Stimulated activated CD4-positive, alpha-beta T cell treated with anti-CD3 and anti-CD28 coated beads, Interleukin-12 subunit alpha, Interleukin-12 subunit beta, amount 100 ng/mL, for 48 hours (primary cell): ENCODE measurements at places on chromosomes 1 and 21.

DNA sequence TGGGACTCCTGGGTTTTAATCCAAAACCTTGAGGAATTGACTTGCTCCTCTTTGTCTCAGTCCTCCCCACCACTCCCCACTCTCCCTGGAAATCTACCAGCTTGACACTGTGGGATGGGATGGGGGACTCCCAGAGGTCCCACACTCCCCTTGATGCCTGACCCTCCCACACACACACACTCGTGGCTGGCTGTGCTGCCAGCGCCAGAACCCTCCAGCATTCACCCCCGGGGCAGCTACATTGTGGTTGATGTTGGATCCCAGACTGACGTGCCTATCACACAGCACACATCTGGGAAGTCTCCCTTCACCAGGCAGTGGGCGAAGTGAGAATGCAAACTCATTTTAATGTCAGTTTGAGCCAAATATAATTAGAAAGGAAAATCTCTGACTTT lies 10.0 kb downstream of the KIRREL1 start:
- DNase-seq = no peak

DNA sequence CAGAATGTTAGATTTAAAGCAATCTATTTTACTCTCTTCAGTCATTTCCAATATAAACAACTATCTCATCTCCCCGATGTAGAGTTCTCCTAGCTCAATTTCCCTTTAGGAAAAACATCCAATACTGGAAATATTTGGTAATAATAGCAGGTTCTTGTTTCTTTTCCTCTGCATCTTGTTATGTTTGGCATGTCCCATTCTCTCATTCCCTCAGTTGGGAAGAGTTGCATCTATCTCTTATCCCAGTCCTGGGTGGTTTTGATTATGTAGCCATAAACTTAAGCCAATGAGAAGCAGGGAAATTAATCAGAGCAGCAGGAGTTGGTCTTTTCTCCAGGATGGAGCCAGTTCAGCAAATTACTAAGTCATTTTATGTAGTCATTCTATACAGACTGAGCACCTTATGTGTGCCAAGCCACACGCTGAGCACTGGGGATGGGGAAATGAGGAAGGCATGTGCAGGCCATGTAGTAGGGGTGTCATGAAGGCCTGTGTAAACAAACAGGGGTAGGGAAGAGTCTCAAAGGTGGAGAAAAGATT lies 418.2 kb upstream of the NFIA start:
- DNase-seq = no peak

DNA sequence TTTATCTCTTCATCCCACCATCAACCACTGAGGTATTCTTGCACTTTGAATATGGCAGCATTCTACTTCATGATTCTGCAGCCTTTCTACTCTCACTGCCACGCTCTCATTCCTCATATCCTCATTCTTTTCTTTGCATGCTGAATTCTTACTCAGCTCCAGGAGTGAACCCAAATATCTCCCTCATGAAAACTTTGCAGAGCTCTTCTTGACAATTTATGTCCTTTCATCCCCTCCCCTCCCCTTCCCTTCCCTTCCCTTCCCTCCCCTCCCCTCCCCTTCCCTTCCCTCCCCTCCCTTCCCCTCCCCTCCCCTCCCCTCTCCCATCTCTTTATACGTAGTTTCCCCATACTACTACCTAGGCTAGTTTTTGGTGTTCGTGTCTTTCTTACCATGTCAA lies 363.9 kb downstream of the RYR2 start:
- no peak for DNase-seq

- no peak for DNase-seq
These were observed 35.3 kb upstream of the COL6A2 start for GRCh38 chr21:46062471-46063211.

- DNase-seq = no peak
These were observed 14.1 kb upstream of the ATP1A4 start for GRCh38 chr1:160137216-160137862.

- DNase-seq = no peak
These were observed 11.3 kb upstream of the PDZK1IP1 start for GRCh38 chr1:47201179-47201578.

DNA sequence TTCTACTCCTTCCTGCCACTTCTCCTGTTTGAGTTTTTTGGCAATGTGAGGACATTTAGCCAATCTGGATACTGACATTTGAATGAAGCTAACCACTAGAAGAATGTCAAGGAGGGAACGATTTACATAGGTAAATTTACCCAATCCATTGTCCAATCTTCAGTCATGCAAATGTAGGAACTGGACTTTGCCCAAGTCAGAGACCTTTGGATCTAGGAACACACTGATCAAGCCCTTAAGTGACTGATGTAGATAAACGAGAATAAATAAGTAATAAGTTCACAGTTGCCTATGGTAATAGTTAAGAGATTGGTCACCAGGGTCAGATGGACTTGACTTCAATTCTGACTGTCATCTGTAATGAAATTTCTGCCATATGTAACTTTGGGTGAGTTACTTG lies 177.6 kb downstream of the FGGY start:
- no peak for DNase-seq

GRCh38 chr1:201021630-201022492 lies 1.7 kb downstream of the KIF21B start:
- no peak for DNase-seq

- no peak for DNase-seq
These were observed 372.8 kb upstream of the PKN2 start for GRCh38 chr1:88311265-88311664.

- peak; percentile 46 for DNase-seq
These were observed 561 bp upstream of the COQ8A start for GRCh38 chr1:226939438-226940028.
